ENCODE measurements at places on chromosomes 12 and 14.

DNA sequence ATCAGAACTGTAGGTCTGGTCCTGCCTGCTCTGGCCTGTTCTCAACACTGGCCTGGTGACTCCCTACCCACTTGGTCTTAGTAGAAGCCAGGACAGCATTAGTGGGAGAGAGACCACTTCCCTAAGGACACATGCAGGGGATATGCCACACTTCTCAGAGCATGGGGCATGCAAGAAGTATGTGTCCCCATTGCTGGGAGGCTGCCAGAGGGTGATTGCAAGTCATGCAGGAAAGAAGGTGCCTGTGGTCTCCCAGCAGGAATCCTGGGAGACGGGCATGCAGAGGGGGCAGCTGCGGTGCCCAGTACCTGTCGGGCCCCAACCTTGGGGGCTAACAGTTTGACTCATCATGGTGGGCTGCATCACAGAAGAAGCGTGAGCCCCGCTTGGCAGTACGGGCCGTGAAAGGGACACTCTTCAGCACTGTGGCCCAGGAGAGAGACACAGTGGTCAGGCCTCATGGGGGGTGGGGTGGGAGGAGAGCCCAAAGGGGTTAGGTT, 23.0 kb downstream of the PRPF40B start:
- no peak for DNase-seq

- no peak for DNase-seq
These were observed 1.9 kb downstream of the TMTC2 start for GRCh38 chr12:82688596-82688995.

DNA sequence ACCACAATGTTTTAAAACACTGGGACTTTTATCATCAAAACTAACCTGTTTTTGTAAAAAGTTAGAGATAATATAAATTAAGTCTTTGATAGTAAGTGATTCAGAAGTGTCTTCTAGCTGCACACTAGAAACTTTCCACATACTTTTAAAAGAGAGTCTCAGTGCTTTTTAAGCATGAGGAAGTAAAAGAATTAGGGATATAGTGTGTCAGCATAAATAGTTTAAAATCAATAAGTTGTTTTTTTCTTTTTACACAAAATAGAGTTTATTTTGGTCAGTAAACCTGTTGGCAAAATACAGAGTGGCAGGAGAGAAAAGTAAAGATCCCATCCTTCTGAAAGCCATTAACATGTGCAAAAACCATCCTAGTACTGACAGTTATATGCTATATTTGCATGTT, 1.7 kb downstream of the DNM1L start:
- DNase-seq, result no peak

DNA sequence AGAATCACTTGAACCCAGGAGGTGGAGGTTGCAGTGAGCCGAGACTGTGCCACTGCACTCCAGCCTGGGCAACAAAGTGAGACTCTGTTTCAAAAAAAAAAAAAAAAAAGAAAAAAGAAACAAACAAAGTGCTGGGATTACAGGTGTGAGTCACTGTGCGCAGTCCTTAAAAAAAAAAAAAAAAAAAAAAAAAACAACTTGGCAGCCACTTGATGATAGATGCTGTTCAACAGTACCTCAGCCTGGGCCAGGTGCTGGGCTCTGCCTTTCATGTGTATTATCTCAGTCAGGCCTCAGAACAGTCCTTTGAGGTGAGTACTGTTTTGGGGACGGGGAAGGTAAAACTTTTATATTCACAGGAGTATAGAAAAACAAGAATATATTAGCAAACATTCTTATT, 9.6 kb downstream of the ACADS start:
- DNase-seq, result no peak

- DNase-seq, result no peak
These were observed 6.0 kb downstream of the TMEM260 start for GRCh38 chr14:56585461-56586084.
